ENCODE measurements at places on chromosomes 4 and X.

DNA sequence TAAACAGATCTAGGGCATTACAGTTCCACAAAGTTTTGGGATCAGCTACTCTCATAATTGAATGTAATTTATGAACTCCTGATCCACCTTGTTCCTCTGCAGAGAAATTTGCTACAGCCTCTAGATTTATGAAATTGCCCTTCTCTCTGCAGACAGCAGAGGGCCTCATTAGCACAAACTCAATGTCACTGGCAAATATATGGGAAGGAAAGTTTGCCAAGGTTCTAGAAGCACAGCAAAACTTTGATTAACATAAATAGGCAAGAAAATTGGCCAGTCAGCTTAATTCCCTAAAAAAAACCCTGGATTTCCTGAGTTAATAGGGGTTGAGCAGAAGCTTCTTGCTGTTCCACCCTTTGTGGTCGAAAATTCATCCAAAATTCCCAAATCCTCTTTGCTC is 31.5 kb downstream of the PRPS1 start:
- DNase-seq, result no peak

DNA sequence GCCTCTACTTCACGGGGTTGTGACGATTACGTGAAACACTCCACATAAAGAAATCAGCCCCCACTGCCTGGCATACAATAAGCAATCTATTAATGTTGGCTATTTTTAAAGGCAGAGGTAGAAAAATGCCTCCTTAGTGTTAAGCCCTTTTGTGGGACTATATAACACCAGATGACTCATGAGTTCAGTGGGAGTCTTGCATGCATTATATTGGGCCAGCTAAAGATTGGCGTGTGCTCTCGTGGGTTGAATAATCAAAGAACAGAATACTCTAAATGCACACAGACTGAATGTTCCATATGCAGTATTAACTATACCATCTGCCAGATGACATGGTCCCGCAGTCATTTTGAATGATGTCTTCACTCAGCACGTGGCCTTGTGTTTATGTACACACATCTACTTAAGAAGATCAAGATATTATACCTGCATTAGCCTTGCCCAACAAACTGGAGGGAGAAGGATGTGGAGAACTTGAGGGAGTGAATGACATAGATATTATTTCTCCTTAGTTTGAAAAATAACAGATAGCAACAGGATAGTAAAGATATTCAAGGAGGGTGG is 85.0 kb upstream of the MYOZ2 start:
- DNase-seq, result no peak

- DNase-seq, result no peak
These were observed 176.2 kb downstream of the CBR4 start for GRCh38 chr4:168833881-168834280.

DNA sequence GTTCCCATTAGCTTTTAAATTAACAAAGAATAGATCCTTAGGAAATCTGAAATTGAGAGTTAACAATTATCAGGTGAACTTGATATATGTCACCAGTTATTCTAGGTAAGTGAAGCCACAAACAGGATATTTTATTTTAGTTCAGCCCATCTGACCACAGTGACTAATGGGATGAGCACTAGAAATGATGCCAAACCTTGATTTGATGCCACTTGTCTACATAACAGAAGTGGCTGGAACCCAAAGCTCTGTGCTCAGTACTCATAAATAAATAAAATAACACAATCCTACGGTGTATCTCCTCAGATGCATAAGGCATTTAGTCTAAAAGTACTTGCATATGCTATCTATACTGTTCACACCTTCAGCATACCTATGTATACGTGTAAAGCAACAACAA is 12.2 kb downstream of the SLITRK4 start:
- no peak for DNase-seq

- DNase-seq, result no peak
These were observed 105.2 kb downstream of the RNF150 start for GRCh38 chr4:141028024-141028529.

DNA sequence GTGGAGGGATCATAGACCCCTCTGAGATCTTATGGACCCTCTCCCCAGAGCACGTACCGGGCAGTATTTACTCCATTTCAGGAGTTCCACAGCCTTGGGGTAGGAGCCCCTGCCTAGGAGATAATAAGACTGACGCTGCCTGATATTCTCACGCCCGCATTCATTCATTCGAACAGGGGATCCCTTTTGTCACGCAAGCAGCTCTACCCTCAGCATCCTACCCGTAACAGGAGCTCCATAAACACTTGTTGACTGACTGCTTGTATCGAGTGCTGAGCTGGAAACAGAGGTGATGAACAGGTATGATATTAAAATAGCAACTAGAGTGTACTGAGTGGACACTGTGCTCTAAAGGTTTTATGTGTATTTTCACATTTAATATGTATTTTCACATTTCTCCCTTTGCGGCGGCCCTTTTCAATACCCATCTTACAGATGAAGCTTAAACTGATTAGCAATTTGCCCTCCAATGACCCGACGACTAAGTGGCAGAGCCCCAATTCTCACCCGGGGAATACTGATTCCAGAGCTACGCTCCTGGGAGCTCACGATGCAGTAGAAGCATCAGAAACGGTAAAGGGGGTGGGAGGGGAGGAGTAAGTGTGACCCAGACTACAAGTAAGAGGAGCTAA is 888 bp downstream of the RAB28 start:
- DNase-seq, result no peak

- DNase-seq, result no peak
These were observed 204.0 kb downstream of the RASL11B start for GRCh38 chr4:53066155-53066554.
